ENCODE measurements at places on chromosomes 7 and 10.

- DNase-seq: peak; percentile 6
Observed at GRCh38 chr10:126598009-126598408, 72.5 kb downstream of the C10orf90 start.

- no peak for DNase-seq
Observed at GRCh38 chr10:33861016-33861704, 526.7 kb upstream of the NRP1 start.

- DNase-seq: no peak
Observed at GRCh38 chr10:30781670-30782121, 152.1 kb upstream of the LYZL2 start.

DNA sequence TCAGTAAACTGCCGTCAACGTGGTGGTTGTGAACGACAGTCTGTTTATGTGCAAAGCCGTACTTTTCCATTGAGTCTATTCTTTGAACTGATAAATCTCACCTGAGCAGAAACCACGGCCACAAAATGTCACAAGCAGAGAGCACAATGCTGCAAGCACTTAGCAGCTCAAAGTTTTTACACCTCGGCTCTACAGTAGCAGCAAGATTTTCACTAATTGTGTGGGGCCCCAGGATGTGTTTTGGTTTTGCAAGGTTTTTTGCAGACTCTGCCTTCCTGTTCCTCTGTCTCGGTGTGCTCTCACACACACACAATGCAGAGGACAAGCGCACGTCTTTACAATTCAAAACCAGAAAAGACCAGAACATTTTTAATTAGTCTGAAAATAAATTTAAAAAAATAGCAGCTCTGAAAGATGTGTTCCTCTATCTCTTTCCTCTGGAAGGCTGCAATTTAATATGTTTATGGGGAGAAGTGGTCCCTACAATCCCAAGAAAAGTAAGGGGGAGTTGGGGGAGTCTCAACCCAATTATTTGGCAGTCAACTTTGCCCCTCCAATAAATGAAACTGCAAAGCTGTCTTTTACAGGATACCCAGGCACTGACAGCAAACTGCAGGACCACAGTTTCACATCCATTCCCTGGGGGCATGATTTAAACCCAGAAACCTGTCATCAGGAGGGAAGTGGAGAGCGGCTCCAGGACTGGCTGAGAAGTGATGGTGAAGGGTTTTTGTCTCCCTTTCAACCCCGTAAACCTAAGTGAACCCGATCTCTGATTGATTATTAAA lies 73.8 kb upstream of the SFMBT2 start:
- DNase-seq: peak; percentile 57

Data from activated T-cell treated with anti-CD3 and anti-CD28 coated beads, Interleukin-2, amount 50 U/mL, for 72 hours (primary cell).